ENCODE measurements at places on chromosomes 13 and 19.

GRCh38 chr19:48530066-48530720 lies 18.6 kb upstream of the LMTK3 start:
- DNase-seq: no peak

- DNase-seq: no peak
These were observed 87.9 kb downstream of the KLF5 start for GRCh38 chr13:73146707-73147106.

GRCh38 chr19:2291185-2291751 lies 9.3 kb upstream of the PEAK3 start:
- DNase-seq: peak; percentile 26

DNA sequence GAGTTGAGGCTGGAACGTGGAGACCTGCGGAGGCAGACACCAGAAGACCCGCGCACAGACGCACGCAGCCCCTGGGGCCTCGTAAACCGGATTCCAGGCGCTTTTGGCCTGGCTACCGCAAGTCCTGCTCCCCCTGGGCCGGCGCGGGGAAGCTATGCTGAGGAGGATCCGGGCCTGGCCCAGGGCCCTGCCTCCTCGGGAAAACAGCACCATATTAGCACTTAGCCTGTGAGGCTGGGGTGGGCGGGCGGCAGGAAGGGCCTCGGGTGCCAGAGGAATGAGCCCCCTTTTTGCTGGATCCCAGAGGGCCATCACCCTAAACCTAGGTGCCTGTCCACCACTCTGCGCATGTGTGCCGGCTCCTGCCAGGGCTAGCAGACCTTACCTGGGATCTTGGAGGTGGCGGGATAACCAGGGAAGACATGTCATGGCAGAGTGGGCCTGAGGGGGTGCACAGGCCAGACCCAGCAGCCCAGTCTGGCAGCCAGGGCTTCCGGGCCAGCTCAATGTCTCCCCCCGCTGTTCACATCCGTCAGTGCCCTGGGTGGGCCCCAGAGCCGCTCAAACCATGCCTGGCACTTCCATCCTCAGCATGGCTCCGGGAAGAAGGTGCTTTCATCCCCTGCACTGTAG lies 7.3 kb downstream of the ELOF1 start:
- no peak for DNase-seq

DNA sequence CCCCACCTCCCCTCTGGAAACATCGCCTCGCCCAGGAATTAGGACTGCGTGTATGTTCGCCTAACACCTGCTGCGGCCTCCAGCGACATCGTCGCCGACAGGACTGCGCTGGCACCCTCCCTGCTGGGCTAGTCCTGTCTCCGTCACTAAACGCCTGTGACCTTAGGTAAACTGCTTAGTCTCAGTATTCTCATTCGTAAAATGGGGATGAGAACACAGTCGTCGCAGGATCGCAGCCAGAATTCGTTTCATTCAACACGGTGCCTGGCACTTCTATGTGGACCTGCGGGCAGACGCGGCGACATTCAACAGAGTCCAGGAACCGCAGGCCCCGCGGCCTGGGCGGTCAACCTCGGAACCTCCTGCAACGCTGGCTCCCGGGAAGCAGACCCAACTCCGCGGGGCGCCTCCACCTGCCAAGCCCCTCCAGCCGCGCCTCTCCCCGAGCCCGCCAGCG lies 485 bp downstream of the CRYL1 start:
- DNase-seq: peak; percentile 46

- no peak for DNase-seq
These were observed 6.1 kb downstream of the FSD1 start for GRCh38 chr19:4310247-4311121.

GRCh38 chr13:46317120-46317519 lies 69.9 kb downstream of the RUBCNL start:
- DNase-seq: no peak

GRCh38 chr13:51364404-51365008 lies 25.0 kb downstream of the SERPINE3 start:
- peak; percentile 82 for DNase-seq

DNA sequence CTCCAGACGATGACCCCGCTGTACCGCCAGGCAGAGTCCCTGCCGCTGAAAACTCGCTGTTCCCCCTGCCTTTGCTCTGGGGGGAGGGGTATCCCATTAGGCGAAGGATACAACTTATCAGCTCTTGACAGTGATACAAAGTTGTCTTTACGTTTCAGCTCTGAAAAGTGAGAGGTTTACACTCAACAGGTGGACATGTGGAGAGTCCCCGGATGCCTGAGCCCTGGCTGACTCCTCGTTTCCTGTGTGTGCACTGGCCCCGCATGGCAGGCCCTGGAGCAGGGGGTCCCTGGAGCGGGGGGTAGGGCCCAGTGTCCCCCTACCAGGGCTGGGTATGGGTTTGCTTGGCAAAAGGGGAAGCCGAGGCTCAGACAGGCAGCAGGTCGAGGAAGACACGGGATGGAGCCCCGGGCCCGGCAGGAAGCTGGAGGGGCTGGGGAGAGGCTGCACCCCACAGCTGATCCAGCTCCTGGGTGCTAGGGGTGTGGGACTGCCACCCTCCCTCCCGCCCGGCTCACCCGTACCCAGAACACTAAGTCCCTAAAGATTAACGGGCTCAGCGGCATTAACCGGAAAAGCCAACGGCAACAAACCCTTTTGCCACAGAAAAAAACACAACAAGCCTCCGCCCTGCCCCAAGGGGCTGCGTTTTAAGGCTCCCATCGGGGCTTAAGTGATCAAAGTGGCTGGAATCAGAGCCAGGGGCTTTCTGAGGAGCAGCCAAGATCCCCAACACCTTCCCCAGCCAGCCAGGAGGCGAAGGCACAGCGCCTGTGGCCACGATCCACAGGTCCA lies 5.6 kb downstream of the TCF3 start:
- DNase-seq: no peak

GRCh38 chr19:50912727-50913716 lies 1.8 kb upstream of the KLK4 start:
- DNase-seq: no peak

GRCh38 chr13:21035498-21035897 lies 25.9 kb downstream of the LATS2 start:
- DNase-seq: no peak

Data from endothelial cell of umbilical vein (primary cell).